SIG-M5 (cell line): ENCODE measurements at places on chromosomes 1 and 21.

DNA sequence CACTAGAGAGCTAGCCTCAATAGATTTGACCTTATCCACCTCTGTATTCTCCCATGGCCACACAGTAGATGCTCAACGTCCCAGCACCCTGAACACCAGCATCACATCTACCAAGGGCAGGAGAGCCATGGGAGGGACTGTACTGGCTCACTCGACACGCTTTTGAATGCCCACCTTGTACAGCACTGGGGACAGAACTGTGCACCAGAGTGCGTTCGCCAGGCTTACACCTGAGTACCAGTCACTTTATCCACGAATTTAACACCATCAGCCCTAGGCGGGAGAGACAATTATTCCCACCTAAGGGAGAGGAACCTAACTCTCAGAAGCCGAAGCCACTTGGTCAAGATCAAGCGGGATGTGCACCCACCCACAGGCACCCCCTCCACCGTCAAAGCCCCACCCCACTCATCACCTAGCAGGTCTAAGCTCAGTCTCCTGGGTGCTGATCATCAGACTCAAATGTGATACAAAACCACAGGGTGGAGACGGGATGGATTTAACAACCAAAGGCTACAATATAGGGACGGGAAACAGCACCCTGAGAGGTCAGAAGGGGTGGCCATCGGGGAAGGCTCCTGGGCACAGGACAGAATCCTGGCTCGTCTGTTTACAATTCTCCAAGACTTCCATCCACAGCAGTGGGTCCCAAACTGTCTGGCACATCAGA lies 110.5 kb downstream of the GLIS1 start:
- no peak for DNase-seq

- DNase-seq: no peak
Observed at GRCh38 chr1:52365071-52365745, 797 bp downstream of the CC2D1B start.

- no peak for DNase-seq
Observed at GRCh38 chr1:201696217-201696761, 132.7 kb upstream of the IPO9 start.

- DNase-seq: no peak
Observed at GRCh38 chr1:233368789-233369130, 41.2 kb downstream of the MAP3K21 start.

- no peak for DNase-seq
Observed at GRCh38 chr1:214187933-214188332, 93.0 kb upstream of the SMYD2 start.

GRCh38 chr1:107802654-107803053 lies 162.3 kb downstream of the VAV3 start:
- no peak for DNase-seq

DNA sequence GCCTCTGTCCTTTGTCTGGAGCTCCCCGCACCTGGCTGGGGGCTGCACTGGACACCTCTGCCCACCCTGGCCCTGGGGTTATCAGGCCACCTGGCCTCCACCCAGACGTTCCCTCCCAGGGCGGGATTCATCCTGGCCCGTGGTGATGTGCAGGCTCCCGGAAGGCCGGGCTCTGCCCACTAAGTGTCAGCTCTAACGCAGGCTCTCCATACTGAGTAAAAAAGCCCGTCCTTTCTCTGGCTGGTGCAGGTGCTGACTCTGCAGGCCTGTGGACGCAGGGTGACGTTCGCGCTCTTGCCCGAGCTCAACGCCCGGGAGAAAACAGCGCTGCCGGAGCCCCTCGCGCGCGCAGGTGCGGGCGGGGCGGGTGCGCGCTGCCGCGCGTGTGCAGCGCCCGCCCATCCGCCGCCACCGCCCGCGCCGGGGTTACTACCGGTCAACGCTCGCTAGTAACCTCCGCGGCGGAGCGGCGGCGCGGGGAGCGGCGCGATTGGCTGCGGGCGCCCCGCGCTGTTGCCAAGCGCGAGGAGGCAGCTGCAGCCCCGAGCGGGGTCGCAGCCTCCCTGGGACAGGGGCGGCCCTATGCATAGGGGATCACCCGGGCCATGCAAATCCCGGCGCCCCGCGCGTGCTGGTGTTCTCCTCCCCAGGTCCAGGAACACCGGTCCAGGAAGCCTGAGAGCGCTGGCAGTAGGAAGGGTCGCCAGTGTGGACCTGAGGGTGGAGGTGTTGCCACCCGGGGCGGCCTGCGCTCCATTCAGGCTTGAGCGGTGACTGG lies 15.7 kb downstream of the ABCG1 start:
- DNase-seq: no peak

- DNase-seq: no peak
Observed at GRCh38 chr1:67721112-67721511, 36.1 kb downstream of the GADD45A start.

- DNase-seq: no peak
Observed at GRCh38 chr1:200558866-200559459, 61.6 kb downstream of the KIF14 start.

DNA sequence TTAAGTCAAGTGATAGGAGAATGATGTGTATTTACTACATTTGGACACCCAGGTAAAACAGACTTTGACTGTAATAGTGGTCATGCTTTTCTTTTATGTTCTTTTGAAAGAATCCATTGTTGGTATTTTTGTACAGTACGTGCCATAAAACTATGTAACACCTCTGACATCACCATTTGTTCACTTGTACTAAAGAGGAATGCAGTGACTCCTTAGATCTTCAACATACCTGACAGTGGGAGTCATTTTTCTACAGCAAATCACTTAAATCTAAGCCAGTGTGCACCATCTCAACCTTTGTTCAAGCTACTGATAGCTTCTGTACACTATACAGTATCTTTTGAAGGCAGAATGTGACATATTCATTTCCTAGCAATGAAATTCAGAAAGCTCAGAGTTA lies 6.3 kb upstream of the PLD5 start:
- DNase-seq: no peak

DNA sequence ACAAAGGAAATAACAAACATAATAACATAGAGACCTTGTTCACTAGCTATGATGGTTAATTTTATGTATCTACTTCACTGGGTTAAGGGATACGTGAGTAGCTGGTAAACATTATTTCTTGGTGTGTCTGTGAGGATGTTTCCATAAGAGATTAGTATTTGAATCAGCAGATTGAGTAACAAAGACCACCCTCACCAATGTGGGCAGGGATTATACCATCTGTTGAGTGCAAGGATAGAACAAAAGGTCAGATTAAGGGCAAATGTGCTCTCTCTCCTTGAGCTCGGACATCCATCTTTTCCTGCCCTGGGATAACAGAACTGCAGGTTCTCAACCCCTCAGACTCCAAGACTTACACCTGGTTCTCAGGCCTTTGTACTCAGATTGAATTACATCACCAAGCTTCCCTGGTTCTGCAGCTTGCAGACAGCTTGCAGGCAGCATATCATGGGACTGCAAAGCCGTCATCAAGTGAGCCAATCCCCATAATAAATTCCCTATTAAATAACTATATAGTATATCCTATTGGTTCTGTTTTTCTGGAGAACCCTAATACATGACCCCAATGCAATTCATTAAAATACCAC lies 9.2 kb downstream of the SPATA6 start:
- DNase-seq: no peak

- DNase-seq: peak; percentile 87
Observed at GRCh38 chr1:59692591-59692990, 122.2 kb upstream of the HOOK1 start.

DNA sequence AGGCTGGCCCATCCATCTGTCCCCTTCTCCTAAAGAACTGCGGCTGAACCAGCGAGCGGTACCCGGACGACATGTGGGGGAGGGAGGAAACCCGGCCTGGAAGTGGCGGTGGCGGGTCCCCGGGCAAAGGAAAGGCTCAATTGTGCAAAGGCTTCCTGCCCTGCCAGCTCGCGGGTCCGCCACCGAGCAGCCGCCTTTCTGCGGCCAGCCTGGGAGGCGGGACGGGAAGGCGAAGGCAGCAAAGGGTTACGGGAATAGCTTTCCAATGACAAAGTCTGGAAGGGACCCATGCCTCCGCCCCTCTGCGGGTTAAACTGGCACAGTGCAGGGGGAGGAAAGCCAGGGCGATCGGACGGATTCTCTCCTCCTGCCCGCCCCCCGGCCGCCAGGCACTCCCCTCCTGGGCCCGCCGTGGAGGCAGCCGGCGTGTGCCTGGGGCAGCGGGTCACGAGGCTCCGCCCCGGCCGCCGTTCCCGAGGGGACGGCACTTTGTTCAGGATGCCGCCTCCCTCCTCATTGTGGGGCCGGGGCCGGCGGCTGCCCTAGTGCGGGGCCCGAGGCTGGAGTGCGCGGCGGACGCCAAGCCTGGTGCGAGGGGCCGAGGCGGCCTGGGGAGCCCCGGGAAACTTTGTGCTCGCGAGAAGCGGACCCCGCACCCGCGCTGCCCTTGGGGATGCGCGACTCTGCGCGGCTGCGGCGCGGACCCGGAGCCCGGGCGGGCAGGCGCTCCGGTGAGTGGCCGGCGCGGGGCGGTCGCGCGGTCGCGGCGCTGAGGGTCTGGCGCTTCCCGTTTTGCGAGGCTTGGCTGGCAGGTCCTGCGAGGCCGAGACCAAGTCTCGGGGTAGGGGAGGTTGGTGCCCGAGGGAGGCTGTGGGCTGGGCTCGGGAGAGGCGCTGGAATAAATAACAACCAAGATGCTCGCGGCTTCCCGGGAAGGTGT lies at the start of gene NAV1:
Gene NAV1 (plus strand): TSS at position 516 of the 940 bp plus-strand sequence. CDS start 83,758 bp downstream, outside the sequence.
- DNase-seq: no peak

- DNase-seq: no peak
Observed at GRCh38 chr1:170662561-170663403, 1.1 kb upstream of the PRRX1 start.

DNA sequence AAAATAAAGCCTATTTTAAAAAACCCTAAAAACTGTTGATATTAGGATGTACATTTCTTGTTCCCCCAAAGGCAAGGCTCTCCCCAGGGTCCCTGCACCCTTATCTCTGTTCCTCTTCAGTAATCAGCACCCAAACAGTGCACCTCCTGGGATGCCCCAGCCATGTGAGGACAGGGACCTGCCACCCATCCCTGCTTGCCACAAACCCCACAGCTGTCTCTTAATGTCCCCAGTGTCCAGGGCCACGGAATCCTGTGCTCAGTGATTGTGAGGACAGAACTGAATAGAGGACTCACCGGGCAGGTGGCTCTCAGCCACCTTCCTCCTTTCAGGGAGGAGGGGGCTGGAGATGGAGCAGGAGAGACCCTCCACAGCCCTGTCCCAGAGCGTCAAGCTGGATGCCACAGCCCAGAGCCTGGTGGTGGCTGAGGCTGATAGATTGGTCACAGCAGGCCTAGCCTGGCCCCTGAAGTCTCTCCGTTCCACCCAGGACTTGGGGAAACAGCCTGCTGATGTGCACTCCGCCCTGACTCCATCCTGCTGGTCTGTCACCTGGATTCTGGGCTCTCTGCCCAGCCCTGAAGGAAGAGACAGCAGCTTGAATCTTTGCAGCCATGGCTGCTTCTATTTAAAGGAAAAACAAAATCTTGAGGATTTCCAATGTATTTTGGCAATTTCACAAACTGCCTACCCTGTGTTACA lies 23.1 kb downstream of the RNF187 start:
- no peak for DNase-seq

DNA sequence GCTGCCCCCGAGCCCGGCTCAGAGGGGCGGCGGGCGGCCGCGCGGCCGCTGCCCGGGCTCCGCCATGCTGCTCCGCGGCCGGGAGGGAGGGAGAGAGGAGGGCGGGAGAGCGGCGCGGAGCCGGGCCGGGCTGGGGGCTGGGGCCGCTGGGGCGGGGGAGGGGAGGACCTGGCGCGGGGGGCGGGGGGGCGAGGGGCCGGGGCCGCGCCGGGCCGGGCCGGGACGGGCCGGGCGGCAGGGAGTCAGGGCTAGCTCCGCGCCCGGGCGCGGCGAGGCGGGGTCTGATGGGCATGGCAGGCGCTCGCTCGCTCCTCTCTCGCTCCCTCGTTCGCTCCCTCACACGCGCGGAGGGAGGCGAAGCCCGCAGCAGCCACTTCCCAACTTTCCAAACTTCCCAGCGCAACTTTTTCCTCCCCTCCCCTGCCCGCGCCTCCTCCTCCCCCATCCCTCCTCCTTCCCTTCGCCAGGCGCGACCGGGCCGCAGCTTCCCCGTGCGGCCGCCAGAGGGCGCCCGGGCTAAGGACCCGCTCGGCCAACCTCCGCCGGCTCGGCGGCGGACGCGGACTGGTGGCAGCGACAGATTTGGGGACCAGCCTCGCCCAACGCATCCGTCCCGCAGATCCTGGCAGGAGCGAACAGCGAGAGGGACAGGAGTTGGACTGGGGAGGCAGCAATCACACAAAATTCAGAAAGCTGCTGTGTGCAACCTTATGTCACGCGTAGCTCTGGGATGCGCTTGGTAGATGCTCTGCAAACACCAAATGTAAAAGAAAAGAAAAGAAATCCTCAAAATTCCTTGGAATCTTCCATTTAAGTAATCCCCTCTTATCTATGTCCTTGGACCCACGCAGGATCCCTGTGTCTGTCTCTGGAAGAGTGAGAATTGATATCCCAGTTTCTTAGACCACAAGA lies at the start of gene TRABD2B:
Gene TRABD2B (minus strand): TSS at position 97 of the 912 bp plus-strand sequence.
- no peak for DNase-seq

GRCh38 chr1:182113879-182114626 lies 52.5 kb upstream of the ZNF648 start:
- DNase-seq: no peak

DNA sequence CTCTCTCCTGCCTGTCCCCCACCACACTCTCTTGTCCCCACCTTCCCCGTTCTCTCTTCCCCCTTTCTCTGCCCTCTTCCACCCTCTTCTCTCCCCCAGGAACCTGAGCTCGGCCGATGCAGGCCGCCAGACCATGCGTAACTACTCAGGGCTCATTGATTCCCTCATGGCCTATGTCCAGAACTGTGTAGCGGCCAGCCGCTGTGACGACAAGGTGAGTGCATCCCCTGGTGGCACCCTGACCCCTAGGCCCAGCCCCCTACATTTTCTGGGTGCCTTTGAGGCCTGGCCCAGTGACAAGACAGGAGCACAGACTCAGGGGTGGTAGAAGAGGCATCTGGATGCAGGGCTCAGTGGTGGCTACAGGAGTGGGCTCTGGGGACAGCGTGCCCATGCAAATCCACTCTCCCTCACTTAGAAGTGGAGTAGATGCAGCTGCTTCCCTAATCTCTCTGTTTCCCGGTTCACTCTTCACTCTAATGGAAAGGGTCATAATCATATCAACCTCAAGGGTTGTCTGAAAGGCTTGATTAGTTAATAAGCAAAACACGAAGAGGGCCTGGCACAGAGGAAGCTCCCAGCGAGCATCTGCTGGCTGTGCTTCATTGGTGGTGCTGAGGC lies 37.0 kb downstream of the PKP1 start:
- DNase-seq: no peak

DNA sequence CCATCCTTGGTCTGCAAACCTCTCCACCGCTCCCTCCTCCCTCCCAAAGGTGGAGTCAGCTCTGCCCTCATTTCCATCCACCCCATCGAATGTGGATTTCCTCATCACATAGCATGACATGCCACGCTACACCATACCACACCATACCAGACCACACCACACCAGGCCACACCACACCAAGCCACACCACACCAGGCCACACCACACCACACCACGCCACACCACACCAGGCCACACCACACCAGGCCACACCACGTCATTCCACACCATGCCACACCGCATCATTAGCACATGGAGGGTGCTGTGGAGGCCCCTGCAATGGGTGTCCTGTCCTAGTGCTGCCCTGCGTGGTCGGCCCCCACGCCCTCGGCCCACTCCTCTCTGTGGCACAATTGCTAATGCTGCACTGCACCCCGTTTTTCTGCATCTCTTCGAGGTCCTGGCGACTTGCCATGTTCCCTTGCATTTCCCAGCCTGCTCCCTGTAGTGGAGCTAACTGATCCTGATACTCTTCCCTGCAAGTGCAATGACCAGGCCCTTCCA lies 11.3 kb downstream of the DFFB start:
- DNase-seq: no peak

- no peak for DNase-seq
Observed at GRCh38 chr1:22231995-22232690, 89.2 kb upstream of the WNT4 start.
